ENCODE measurements at places on chromosomes 3 and 15.
A peak's percentile ranks its signal among the peaks of the same experiment; 100 is the strongest.

GRCh38 chr3:127796831-127797150, 25.5 kb downstream of the MGLL start:
- DNase-seq: no peak

DNA sequence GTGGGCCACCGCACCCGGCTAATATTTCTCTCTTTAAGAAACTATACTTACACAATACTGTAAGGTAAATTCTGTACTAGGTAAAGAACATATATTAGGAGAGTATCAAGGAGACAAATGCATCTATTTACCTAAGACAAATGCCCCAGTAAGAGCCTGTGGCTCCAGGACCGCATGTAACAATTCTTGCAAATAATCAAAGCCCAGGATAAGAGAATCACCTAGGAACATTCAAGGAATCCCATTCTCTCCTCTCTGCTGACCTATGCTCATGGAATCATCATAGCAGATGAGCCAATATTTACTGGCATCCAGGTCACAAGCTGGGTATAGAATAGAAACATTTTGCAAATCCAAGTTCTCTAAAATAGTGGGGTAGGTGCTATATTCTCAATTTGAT, 347.7 kb downstream of the FOXP1 start:
- no peak for DNase-seq

DNA sequence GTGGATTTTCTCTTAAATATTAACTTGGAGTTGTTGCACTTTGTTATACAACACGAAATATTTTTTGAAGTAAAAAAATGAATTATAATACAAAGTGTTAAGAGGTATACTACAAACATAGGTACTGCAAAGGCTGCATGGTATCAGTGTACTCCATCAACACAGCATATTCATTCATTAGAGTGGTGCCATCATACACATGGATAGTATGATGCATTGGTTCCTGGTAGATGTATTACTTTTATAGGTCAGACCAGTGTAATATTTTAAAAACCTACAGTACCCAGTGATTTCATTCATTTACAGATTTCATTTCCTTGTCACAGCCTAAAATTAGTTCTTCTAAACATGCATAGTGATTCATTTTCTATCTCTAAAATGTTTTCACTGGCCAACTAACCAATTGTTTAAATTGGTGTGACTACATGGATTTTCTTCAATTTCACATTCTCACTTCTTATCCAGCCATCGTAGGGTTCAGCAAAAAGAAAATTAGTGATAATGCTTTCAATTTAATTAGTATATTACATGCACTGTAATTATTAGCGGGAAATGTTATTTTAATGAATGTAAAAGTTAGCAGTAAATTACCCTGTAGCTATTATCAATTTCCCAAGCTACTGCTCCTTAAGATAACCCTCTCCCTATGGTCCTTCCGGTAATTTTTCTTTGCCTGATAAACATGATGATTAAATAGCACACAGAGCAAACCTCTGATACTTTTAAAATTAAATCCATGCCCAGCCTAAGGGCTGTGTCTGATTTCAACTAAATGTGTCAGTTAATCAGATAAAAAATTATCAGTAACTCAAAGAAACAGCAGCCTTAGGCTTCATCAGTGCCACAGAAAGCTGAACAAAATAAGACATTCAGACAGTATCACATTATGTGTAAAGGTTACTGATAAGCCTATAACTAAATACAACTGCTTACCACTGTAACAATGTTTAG, 68.4 kb downstream of the DPH6 start:
- DNase-seq: no peak

DNA sequence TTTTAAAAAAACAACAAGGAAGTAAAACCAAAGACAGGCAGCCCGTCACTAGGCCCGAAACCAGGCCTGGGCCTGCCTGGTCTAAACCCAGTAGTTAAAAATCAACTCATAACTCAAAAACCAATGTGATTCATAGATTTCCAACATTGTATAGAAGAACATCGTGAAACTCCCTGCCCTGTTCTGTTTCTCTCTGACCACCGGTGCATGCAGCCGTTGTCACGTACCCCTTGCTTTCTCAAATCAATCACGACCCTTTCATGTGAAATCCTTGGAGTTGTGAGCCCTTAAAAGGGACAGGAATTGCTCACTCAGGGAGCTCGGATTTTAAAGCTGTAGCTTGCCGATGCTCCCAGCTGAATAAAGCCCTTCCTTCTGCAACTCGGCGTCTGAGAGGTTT, 89.5 kb downstream of the DCLK3 start:
- DNase-seq: no peak

DNA sequence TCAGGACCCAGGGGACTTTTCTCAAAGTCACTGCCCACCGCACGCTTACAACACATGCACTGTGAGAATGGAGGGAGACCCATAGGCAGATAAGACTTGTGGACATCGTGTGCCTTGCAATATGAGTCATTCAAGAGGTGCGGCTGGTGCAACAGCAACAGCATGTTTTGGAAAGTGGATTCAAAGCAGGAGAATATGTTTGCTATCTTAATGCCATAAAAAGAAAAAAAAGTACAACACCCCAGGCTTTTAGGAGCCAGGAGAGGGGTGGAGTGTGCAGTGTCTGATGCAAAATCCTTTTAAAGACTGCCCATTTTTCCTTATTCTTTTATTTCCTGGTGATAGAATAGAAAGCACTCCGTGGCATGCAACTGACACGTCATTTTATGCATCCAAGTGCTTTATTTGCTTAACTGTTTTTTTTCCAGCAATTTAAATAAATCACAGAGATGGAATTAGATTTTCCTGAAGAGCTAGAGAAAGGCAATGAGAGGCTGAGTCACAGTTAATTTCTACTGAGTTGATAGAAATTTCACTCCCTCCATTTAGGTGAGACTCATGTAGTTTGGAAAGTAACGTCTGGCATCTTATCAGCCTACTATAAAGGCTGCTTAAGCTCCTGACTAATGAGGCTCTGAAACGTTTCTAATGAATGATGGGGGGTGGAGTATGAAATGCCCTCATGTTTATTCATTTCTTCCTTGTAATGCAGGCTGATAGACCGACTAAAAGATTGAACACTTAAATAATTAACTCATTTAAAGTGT, 96.4 kb downstream of the NSUN3 start:
- DNase-seq: no peak

DNA sequence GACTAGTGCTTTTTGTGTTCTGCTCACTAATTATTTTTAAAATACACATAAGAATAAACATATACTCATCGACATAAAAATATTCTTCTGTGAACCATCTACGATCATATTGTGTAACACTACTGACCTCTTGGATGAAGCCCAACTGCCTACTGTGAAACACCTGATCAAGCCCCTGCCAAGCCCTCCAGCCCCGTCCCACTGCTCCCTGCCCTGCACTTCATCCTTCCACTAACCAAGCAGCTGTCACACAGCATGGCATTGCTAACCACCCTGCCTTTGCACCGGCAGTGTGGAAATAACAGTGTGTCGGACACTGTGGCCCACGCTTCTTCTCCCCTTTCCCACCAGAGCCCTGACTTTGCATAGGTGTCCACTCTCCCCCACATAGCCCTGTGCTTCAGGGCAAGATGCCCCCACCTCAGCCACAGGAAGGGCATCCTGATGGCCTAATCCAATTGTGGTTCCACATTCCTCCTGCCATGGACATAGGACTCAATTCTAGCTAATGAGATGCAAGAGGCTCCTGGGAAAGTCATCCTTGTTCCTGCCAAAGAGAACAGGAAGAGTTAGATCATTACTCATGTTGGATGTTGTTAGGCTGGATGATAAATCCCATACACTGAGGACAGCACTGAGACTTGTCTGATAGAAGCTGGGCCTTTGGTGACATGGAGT, 35.0 kb upstream of the ARID3B start:
- DNase-seq: no peak

GRCh38 chr3:171329746-171330145, 130.5 kb downstream of the TNIK start:
- DNase-seq: no peak

DNA sequence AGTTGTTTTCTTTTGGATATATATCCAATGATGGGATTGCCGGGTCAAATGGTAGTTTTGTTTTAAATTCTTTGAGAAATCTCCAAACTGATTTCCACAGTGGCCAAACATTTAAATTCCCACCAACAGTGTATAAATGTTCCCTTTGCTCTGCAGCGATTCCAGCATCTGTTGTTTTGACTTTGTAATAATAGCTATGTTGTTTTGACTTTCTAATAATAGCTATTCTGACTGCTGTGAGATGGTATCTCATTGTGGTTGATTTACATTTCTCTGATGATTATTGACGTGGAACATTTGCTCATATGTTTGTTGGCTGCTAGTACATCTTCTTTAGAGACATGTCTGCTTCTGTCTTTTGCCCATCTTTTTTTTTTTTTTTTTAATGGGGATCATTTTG, 332.2 kb upstream of the GBE1 start:
- no peak for DNase-seq

DNA sequence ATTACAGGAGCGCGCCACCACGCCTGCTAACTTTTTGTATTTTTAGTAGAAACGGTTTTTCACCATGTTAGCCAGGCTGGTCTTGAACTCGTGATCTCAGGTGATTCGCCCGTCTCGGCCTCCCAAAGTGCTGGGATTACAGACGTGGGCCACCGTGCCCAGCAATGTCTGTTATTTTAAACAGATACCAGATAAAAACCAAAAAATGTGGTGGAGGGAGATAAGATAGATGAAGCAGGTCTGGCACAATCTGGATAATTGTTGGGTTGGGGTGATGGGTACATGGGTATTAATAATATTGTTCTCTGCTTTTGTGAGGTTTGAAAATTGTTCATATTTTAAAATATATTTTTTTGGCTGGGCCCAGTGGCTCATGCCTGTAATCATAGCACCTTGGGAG, 4.7 kb downstream of the RNF111 start:
- DNase-seq: no peak

DNA sequence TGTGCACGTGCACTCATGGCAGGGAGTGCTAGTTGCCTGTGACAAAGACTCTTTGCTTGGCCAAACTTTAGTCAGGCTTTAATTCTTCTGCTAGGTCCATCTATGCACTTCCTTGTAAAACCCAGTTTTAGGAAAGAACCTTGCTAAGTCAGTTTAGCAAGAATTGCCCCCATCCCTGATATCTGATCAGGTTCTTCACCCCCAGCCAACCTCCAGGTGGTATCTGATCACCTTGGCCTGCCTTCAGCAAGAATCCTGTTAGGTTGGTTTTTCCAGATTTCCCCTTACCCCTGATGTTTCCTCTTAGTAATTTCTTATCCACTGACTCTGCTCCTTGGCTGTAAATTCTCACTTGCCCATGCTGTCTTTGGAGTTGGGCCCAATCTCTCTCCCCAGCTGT, 8.4 kb downstream of the HSPBAP1 start:
- no peak for DNase-seq

DNA sequence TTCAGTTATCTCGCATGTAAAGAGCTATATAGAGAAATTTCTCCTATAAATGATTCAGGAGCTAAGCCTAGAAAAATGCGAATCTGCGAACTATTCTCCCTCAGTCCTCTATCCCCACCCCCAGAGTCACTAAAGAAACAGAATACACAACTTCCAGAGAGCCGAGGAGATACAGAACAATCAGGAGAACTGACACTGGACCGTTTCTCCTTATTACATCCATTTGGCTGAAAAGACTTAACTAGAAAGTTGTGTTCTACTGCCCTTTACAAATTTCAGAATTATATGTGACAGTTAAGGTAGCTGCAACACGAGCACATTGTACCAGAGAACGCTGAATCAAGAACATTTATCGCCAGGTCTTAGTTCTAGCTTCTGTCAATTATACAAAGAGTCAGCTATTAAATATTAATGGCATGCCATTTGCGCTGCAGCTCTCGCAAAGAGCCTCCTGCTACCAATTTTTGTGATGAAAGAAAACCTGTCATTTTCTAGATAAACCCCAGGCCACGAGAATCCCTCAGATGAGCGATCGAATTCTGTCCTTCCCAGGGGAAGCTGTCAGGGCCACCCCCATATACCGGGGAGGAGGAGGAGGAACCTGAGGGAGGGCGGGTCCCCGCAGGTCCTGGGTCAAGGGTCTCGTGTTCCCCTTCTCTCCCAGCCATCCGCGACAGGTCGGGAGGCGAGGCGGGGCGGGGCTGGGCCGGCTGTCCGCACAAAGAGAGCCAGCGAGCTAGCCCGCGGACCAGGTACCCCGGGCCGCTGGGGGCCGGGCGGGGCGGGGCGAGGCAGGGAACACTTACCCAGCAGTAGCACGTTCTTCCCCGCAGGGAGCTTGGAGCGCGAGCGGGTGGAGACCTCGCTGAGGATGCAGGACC, 878 bp downstream of the DYNC1LI1 start:
- DNase-seq: no peak

- DNase-seq: no peak
Measured at GRCh38 chr15:73851689-73852088, 21.7 kb upstream of the TBC1D21 start.

DNA sequence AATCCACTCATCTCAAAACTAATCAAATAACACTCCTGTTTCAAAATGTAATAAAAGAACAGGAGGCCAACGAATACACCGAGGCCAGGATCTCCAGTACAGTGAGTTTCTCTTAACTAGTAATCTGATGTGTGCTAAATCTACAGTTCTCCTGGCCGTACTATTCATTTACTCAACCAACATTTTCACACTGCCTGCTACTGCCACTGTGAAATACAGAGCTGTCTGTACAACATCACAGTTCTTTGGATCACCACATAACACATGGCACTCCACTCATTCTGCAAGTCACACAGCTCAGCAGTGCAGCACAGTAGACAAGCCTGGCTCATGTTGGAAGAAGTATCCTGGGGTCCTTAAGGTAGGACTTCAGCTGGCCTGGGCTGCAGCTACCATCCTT, 21.9 kb downstream of the RIOX2 start:
- DNase-seq: no peak

DNA sequence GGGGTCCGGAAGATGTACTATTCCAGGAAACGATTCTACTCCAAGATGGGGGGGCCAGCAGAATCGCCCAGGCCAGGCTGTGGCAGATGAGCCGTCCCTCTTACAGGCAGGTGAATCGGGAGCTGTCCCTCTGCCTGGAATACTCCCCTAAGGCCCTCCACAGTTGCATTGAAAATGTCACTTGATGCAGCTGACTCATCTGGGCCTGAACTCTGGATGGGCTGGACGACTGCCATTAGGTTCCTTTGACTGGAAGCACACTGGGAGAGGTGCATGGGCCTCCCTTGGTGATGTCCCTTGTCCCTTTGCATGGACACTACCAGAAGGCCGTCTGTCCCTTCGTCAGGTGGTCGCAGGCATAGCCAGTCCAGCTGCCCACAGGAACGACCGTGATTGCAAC, 69.6 kb upstream of the HRH1 start:
- no peak for DNase-seq

DNA sequence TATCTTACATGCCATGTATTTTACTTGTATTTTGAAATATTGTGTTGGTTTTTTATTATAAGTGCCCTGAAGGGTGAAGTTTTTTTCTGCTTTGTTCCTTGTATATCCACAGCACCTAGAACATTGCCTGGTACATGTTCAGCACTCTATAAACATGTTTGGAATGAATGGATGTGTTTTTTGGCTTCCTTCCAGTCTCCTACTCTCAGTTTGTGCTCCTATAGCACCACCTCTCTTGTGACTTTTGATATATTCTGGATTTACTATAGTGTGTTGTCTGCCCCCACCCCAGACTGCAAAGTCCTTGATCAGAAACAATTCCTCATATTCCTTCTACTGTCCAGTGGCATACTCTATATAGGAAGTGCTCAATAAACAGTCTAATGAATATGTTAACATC, 60.6 kb downstream of the PLCL2 start:
- peak; percentile 4 for DNase-seq

GRCh38 chr3:30198162-30198561, 408.2 kb upstream of the TGFBR2 start:
- no peak for DNase-seq

All from glomerular endothelial cell (primary cell).